ENCODE measurements at places on chromosomes 2 and 18. TPM values are rescaled to one million over a fixed set of nuclear protein-coding genes. Genes with fewer than 3 reads are reported as not detected.

The MTCL1 gene
- 18.5 TPM for polyA plus RNA-seq

The CIB4 gene
- polyA plus RNA-seq = 0.29 TPM

The TRABD2A gene
- polyA plus RNA-seq = 0.52 TPM

The SLC16A14 gene
- polyA plus RNA-seq = 6.5 TPM

The FAM228A gene
- polyA plus RNA-seq = 1.2 TPM

The SKA1 gene
- 8.9 TPM for polyA plus RNA-seq

The LHCGR gene
- 0.32 TPM for polyA plus RNA-seq

The WNT10A gene
- 0.67 TPM for polyA plus RNA-seq

The C2orf49 gene
- polyA plus RNA-seq = 22.9 TPM

The C2orf78 gene
- polyA plus RNA-seq = not detected

The RAB6D gene
- polyA plus RNA-seq = 1.6 TPM

The SULT1C2 gene
- polyA plus RNA-seq = 113 TPM

The HOXD13 gene
- 0.22 TPM for polyA plus RNA-seq

The PLA2R1 gene
- 82.1 TPM for polyA plus RNA-seq

The TGIF1 gene
- polyA plus RNA-seq = 87.5 TPM

The ATP6V1C2 gene
- 5.1 TPM for polyA plus RNA-seq

The PPIG gene
- polyA plus RNA-seq = 96.7 TPM

The SERPINB12 gene
- polyA plus RNA-seq = not detected

The AKAIN1 gene
- not detected for polyA plus RNA-seq

The MAP3K20 gene
- polyA plus RNA-seq = 26.4 TPM

The ARID5A gene
- polyA plus RNA-seq = 3.6 TPM

The AQP12B gene
- polyA plus RNA-seq = 0.49 TPM

The FNDC4 gene
- polyA plus RNA-seq = 6.4 TPM

The FBXO15 gene
- polyA plus RNA-seq = 4.2 TPM

The ACMSD gene
- 42.5 TPM for polyA plus RNA-seq

The AGXT gene
- not detected for polyA plus RNA-seq

The MAP2 gene
- 33.0 TPM for polyA plus RNA-seq

The CHMP1B gene
- 49.1 TPM for polyA plus RNA-seq

The CCDC74A gene
- polyA plus RNA-seq = 13.4 TPM

The C2orf80 gene
- 0.25 TPM for polyA plus RNA-seq

The MAL gene
- polyA plus RNA-seq = 271 TPM

The DCTN1 gene
- 151 TPM for polyA plus RNA-seq

The PSMA8 gene
- polyA plus RNA-seq = not detected

The DES gene
- 7.0 TPM for polyA plus RNA-seq
